Cerebellar nuclear complex (tissue), 1 donor: ENCODE measurements at places on chromosomes 5 and 9.

DNA sequence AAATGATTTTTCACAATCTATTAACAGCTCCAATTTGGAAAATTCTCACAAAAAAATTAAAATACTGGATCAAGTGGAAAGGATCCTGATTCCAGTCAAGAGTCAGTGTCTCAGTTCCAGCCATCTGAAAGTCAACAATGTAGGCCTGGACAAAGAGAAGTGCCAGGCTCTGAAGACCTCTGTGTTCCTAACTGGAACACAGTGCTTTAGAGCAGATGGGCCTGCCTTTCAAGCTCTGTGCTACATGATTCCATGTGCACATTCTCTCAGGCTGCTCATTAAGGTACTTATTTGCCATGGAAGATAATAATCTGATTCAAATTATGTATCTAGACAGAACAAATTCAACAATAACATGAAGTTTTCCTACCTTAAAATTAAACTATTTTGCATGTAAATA lies 30.2 kb upstream of the ALDH1A1 start:
- DNase-seq: no peak

DNA sequence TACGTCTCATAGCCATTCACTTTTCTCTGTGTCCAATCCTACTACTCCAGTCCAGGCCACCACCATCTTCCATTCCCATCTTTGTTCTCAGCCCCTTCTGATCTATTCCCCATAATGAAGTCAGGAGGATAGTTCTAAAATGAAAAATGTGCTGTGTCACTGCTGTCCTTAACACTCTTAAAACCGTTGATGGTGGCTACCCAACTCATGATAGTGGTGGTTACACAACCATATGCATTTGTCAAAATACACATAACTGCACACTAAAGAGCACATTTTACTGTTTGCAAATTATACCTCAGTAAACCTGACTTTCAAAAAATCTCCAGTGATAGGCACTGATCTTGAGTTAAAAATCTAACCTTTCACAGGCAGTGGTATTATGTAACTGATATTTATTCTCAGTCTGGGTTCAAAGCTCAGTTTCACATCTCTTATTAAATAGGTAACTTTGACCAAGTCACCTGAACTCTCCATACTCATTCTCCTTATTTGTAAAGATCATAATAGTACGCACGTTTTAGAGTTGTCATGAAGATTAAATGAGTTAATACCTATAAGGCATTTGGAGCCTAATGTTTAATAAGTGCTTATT lies 24.6 kb upstream of the ADRB2 start:
- DNase-seq: no peak

DNA sequence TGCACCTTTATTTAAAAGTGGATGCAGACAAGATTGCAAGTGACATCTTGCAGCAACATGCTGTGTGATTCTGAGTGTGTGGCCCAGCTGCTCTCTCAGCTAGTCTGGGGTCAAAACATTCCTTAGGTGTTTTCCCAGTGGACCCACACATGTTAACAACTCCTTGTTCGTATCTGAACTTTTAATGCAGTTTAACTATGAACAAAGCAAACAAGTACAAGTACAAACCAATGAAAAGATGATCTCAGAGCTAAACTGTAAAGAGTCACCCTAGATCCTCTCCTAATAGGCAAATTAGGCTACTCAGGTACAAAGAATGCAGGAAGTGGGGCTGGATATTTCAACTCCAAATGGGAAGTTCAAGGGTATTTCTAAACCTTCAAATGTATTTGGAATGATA lies 108.4 kb downstream of the ENTREP1 start:
- no peak for DNase-seq

DNA sequence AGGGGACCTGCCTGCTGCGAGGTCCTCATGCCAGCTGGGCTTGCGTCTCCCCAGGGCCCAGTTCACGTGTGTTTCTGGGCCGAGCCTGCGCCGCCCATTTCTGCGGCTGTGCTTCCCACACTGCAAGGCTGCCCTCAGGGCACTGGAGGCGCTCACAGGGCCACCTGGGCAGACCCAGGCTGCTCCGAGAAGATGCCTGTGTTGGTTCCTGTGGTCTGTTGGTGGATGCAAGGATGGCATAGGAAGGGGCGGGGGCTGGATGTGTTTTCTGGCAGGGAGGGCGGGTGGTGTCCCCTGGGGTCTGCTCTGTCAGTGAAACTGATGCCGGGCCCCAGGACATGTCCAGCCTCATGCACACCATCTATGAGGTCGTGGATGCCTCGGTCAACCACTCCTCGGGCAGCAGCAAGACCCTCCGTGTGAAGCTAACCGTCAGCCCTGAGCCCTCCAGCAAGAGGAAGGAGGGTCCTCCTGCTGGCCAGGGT lies 25.9 kb downstream of the NKD2 start:
- DNase-seq: no peak

- DNase-seq: no peak
Measured at GRCh38 chr5:135642488-135642870, 63.7 kb upstream of the CXCL14 start.

DNA sequence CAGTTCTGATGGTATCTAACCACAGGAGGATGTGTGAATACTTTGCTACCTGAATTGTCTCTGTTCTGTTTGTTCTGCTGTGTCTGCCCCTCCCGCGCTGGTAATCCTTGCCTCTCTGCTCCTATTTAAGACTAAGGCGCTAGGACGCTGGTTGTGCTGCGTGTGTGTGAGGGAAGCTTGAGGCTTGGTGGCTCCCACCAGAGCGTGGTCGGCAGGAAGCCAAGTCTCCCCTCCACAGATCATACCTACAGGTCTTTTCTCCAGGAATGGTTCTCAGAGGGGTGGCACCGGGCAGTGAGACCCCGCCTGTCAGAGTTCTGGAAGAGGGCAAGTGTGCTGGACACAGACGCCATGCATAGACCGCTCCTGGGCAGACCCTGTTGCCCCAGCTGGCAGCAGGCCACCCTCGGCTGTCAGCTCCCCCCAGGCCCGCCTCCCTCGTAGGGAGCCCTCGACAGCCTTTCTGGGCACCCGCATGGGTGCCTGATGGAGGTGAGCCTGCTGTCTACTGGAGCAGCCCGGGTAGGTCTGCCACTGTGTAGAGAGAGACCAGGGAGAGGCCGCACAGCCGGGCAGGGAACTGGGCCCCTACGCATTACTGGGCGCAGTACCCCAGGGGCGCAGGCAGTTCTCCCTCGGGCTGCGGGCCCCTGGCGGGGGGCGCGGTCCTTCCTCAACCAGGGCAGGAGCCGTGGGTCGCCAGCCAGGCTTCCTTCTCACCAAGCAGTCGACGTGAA lies 53.4 kb upstream of the ROR2 start:
- DNase-seq: no peak

GRCh38 chr9:110892689-110893088 lies 145.6 kb downstream of the LPAR1 start:
- DNase-seq: no peak

GRCh38 chr5:145718956-145719355 lies 116.2 kb downstream of the PRELID2 start:
- no peak for DNase-seq

GRCh38 chr5:88727705-88728313 lies 155.2 kb downstream of the MEF2C start:
- no peak for DNase-seq

DNA sequence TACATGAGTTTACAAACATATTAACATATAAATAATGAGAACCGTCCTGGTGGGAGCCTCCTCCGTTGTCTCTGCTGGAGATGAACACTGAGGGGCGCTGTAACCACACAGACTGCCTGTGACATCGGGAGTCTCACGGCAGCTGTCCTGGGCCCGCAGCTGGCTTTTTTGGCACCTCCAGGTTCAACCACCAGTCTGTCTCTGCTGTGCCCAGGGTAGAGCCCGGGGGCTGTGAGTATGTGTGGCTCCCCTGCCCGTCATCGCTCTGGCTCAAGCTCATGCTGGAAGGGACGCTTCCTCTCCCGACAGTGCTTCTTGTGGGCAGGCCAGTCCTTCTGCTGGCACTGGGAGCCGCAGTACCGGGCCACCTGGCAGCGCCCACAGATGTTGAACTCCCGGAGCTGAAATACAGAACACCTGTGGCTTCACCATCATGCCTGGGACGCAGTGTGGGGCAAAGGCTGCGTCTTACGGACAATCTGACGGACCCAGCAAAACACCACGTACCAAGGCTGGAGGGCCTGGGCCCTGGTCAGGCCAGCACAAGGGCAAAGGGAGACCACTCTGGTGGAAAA lies 3.6 kb upstream of the DPH7 start:
- DNase-seq: no peak

- no peak for DNase-seq
Measured at GRCh38 chr5:159951387-159951786, 35.1 kb downstream of the ADRA1B start.

- DNase-seq: no peak
Measured at GRCh38 chr5:20654033-20654432, 666.0 kb upstream of the CDH18 start.

DNA sequence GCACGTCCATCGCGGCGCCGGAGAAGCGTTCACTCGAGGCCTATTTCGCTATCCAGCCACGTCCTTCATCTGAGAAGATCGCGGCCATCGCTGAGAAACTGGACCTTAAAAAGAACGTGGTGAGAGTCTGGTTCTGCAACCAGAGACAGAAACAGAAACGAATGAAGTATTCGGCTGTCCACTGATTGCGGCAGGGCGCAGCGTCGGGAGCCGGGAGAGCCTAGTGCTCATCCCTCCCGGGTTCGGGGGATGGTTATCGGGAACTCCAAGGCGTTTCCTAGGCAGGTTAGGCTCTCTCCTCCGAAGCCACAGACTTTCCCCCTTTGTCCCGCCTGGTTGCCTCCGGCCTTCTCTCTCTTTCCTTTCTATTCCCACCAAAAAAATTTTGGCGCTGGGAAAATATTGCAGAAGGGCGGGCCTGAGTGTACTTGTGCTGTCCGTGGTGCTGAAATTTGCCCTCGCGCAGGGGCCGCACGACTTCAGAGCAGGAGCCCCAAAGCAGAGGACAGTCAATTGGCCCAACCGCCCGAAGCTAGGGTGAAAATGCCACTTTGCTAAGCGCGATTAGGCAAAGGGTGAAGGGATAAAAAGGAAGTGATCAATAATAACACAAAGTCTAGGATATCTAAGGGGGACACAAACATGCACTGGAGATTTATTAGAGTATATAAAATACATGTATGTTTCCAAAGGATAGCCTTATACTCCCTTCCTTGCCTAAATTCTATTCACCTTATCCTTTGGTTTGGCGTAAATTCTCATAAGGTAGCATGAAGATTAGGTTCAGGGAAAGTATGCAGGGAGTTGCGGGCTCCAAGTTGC lies 1.8 kb downstream of the POU4F3 start:
- no peak for DNase-seq

- DNase-seq: no peak
Measured at GRCh38 chr5:180047667-180048066, 23.9 kb downstream of the RNF130 start.

GRCh38 chr5:125033602-125034001 lies 287.2 kb upstream of the ZNF608 start:
- DNase-seq: no peak
